ENCODE measurements at places on chromosomes 5 and 9.

DNA sequence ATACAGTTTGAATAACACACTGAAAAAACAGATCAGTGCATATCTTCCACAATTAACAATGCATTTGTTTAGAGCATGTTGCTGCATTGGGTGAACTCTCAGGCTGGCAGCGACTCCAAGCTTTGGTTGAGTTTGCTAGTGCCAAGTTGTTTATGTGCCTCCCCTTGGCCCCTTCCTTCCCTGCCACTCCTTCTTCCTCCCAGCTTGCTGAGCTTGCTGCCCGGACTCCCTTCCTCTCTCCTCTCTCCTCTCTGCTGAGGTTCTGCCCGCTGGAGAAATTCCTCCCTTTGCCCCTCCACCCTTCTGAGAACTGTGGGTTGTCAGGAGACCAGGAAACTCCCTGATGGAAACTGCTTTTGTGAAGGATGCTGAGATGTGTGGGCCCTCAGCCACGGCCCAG lies 247.3 kb downstream of the PDZD2 start:
- DNase-seq, result no peak

GRCh38 chr5:43874772-43875171 lies 271.8 kb downstream of the NNT start:
- DNase-seq, result no peak

DNA sequence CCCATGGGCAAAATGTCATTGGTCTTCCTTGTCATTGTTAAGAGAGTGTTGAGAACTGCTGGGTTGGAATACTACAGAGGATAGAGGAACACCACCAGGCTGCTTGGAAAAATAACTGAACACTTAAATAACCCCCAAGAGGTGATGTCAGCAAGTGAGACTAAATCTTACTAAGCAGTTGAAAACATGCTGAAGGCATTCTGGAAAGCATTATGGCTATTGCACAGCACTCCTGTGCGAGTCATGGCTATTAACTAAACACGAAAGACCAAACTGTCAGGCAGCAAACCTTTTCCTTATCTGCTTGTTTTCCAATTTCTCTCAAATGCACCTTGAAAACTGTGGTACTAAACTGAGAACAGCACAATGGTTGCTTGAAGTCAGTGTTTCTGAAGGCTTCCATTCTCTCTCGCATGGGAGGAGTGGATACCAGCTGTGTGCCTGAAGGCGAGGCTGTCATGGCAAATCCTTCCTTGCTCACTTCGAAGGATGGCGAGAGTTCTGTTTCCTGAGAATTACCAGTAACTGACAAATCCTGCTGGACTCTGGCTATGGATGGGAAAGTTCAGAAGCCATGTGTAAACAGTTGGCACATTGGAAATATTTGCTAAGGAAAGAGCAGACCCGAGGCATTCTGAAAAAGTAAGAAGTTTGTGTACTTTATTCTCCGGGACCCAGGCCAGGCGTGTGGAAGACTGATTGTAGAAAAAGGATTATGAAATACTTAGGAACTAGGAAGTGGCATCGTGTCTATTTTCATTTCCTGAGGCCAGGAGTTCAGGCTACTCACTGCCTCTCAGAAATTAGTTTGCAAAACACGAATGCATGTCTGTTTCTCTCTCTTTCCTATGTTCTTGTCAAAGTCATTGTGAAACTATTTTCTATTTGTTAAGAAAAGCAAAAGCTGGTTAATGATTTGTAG lies 182.1 kb downstream of the DMRT2 start:
- DNase-seq, result no peak

- DNase-seq, result no peak
These were observed 82.9 kb downstream of the FEM1C start for GRCh38 chr5:115461506-115462290.

DNA sequence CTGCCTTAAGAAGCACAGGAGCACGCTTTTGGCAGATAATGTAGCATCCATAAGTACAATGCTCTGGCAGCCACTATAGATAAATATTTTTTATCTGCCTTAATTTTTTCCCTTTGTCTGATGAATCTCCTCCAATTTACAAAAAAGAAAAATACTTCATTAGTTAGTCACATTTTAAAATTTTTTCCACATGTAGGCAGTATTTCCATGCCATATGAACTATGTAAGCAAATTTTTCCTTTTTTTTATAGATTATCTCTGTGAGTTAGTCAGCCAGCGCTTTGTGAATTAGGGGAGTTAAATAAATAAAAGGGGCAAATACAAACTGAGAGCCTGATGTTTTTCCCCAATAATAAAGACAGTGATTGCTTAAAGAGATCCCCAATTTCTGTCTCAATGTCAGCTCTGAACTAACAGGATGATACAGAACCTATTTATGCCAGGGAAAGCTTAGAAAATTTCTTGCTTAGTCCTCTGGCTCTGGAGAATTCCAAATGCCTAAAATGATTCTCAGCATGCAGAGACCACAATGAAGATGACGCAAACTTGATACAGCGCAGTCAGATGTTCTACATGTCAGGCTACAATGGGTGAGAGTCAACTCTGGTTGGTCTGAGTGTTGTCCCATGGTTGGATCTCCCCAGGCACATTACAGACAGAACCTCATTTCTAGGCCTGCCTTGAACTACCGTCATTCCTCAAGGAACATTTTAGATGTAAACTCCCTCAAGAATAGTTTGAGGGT lies 390.4 kb upstream of the CDH6 start:
- no peak for DNase-seq

DNA sequence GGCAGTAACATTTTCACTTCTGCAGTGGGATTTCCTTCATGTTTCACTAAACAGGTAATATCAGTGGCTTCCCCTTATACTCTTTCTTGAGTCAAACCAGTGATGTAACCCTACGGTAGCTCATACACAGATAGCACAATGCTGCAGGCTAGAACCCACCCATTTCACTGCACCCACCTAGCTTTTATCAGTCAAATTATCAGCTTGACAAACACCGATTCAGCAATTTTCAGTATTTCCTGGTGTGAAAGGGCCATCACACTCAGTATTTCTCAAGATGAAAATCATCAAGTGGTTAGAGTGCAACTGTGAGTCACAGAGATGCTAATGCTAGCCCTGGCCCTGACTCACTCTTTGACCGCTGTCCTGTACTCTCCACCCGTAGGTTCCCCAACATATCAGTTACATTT lies 242.3 kb upstream of the PTGER4 start:
- DNase-seq, result no peak

- DNase-seq, result no peak
These were observed 55.7 kb downstream of the ARL15 start for GRCh38 chr5:54254482-54255198.

DNA sequence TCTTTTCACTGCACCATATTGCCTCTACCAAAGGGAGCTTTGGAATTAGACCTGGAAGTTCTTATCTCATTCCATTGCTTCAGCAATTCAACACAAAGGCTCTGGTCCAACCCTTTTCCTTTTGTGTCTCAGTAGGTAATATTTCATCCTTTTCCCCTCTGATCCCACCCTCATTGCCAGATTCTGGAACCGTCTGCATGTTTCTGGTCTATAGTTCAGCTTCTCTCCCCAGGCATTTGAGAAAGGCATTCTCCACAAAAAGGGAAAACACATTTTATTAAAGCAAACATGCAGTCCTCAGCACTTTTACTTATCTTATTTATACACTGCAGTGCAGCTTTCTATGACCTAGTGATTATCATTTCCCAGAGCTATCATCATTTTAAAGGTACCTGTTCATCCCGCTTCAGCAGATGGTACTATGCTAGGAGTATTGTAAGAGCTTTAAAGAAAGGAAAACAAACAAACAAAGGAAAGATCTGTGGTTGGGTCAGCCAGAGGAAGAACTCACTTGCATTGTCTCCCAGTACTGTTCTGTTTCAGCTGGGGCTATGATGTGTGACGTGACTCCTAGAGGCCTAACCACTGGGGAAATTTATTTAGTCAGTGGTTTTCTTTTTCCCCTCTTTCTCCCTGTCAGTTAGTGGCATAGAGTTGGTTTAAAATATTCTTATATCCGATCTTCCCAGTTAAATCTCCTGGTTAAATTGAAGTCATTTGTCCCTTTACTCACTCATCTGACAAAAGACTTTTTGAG lies 269.2 kb downstream of the TMEM38B start:
- DNase-seq, result no peak

- no peak for DNase-seq
These were observed at the start of gene PLAC8L1 for GRCh38 chr5:146105477-146105876. TSS of gene PLAC8L1 (minus strand) at chr5:146105577. CDS start at chr5:146104311, 1,266 bp downstream.

- no peak for DNase-seq
These were observed 231.3 kb downstream of the ZSWIM6 start for GRCh38 chr5:61563401-61563800.

DNA sequence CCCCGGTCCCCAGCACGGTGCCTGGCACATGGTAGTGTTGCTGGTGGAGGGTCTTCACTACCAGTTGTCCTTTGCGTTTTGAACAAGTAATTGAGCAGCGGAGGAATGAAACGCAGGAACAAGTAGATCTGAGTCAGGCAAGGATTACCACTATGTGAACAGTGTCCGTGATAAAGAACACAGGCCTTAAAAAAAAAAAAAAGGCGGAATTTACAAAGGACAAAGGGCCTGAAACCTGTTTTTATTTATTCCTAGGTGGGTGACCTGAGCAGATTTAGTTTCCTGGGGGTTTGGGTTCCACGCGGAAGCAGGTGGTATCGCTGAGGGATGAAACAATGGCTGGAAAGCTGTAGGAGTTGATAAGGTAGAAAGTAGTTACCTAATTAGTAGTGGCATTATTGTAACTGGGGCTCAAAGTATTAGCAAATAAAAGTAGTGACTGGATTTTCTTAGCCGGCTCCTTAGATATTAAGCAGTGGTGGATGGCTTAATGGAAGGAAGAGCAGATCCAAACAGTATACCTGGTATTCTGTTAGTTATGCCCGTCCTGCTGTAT lies 1.1 kb downstream of the RUSC2 start:
- DNase-seq, result peak; percentile 42

GRCh38 chr9:131187957-131188356 lies 62.6 kb downstream of the NUP214 start:
- DNase-seq, result no peak

DNA sequence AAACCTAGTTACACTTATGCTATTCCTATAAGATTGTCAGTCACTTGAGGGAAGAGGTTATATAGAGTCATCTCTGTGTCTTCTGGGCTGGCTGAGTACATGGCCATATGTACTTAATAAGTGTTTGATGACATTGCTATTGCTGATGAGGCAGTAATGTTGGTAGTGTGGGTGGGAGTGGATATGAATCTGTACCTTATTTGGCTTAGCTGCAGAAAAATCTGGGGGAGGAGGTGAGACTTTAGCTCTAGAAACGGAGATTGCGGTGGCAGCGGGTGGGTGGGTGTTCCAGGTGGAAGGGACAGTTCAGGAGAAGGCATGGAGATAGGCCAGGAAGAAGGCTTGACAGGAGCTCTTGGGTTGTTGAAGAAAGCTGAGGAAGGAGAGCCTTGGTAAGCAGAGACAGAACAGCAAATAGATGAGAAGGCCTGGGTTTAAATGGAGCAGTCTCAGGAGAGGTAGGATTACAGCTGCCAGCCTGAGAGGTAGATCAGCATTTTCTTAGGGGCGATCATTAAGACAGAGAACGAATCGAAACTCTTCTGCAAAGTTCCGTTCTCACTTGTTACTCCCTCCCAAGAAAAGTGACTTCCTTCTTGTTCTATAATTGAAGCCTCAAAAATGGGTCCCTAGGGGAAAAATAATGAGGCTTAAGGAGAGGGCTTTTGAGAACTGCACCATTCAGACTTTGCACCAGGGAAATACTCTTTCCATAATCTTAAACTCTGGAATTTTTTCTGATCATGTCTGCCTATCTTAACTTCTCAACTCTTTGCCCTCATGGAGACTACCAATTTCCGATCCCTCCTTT lies 160.5 kb downstream of the UNC13B start:
- DNase-seq, result no peak

- DNase-seq, result no peak
These were observed 27.1 kb downstream of the RASGRF2 start for GRCh38 chr5:80987078-80987766.

DNA sequence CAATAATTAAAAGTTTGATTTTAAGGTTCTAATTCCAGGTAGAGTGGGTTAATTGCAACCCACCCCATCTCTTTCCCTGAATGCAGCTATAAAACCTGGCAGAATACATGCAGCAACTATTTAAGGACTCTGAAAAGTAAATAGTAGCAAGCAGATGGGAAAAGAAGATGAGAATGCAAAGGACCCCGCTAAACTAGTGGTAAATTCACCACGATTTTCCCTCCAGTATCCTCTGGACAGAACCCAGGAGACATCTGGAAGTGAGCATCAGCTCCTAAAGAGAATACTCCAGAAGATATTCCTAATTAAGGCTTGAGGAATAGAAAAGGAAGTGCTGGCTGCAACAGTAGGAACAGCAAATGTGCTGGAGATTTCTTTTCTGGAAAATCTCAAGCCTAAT lies 170.9 kb downstream of the FRMD3 start:
- DNase-seq, result no peak

GRCh38 chr5:117473165-117473564 lies 898.5 kb upstream of the SEMA6A start:
- DNase-seq, result no peak

DNA sequence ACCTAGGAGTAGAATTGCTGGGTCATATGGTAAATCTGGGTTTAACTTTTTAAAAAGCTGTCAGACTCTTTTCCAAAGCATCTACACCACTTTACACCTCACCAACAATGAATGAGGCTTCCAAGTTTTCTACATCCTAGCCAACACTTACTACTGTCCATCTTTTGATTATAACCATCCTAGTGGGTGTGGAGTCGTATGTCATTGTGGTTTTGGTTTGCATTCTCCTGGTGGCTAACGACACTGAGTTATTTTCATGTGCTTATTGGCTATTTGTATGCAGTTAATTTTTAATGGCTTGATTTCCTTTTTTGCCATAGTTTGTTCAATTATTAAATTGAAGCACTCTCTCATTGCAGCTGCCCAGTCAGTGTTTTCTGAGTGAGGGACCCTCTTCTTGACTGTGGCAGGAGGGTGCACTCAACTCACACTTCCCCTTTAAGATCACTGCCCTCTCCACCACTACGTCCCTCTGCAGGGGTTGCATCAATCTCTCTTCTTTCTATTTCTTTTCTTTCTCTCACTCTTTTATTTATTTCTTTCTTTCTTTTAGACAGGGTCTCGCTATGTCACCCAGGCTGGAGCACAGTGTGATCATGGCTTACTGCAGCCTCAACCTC lies 182.3 kb downstream of the C9orf152 start:
- DNase-seq, result no peak

DNA sequence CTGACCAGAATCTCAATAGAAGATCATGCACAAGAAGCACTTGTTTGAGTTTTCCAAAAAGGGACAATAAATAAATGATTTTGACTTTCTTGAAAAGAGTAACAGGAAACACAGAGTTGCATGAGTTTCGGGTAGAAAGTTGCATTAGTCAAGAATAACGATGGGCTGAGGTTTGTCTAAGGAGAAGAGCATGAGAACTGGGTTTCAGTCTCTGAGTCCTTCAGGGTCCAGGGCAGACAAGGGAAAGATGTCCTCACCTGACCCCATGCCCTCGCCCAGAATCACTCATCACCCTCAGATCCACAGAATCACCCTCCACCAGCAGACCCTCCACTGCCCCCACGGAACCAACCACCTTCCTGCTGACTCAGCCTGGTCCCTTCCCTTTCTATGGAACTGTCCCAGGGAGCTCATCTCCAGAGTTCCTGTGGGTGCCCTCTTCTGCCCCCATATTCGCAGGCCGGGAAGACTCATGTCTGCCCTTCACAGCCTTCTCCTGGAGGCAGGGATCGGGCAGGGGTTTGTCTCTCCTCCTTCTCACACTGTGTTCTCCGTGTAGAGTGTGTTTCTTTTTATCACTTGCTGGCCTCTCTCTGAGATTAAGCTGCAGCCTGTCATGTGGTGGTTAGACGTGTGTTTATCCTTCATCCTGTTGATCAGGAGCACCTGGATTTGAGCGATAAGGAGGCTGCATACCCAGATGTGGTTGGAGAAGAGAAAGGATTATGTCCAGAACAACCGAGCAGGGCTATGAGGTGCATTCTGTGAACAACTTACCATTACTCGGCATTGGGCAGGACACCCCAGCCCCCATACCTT lies 442.6 kb downstream of the MAT2B start:
- no peak for DNase-seq

Data from NCI-H146 (cell line).